ENCODE measurements at places on chromosomes 7 and 10.

GRCh38 chr10:115023715-115024114, 69.5 kb upstream of the ATRNL1 start:
- no peak for DNase-seq

- DNase-seq = peak; percentile 45
These were observed at the start of gene CDK14 for GRCh38 chr7:90595801-90596670. Gene CDK14 (plus strand): TSS chr7:90596321. CDS start chr7:90596628, 307 bp downstream.

GRCh38 chr10:72260239-72260975, 13.3 kb upstream of the DDIT4 start:
- peak; percentile 95 for DNase-seq

DNA sequence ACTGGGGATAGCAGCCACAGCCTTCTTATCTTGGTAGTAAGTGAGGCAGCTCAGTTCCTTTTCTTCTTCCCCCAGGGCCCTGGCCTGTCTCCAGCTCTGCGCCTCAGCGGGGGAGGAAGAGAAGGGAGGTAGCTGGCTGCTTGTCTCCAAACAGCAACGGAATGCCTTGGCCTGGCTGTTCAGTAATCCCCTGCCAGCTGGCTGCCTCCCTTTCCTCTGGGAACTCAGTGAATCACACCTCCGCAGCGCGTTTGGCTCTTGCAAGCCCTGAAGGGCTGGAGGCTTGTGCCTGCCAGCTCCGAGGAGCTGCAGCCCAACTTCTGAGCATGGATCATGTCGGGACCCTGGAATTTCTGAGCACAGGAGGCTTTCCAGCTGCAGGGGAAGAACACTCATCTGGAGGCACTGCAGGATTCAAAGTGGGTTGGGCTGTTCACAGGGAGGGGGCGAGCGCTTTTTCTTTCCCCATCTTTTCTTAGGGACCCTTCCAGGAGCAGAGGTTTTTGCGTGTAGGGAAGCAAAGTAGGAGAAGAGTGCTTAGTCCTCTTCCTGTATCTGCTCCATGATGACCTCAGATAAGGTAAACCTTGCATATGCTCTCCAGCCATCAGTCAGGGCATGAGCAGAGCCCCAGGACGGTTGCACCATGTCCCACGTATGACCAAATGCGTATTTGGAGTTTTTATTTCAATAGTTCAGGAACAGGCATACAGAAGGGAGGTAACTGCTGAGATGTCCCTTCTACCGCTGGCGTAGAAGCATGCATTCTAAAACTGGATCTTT, 253.2 kb upstream of the INHBA start:
- no peak for DNase-seq

DNA sequence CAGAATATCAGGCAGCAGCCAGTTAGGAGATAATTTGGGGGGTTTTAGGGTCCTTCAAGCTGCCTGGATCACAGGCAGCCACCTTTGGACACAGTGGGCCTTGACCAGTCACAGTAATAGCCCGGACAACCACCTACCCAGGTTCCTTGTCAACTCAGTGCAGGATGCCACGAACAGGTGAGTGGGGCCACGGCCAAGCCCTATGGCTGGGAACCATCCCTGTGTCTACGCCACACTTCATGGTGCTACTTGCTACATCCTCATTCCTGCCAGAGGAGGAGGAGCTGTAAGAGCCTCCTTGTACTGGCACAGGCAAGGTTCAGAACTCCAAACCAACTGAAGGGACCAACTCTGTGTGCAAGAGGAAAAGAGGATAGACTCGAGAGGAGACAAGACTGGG, 19.9 kb downstream of the ITPRIP start:
- no peak for DNase-seq

DNA sequence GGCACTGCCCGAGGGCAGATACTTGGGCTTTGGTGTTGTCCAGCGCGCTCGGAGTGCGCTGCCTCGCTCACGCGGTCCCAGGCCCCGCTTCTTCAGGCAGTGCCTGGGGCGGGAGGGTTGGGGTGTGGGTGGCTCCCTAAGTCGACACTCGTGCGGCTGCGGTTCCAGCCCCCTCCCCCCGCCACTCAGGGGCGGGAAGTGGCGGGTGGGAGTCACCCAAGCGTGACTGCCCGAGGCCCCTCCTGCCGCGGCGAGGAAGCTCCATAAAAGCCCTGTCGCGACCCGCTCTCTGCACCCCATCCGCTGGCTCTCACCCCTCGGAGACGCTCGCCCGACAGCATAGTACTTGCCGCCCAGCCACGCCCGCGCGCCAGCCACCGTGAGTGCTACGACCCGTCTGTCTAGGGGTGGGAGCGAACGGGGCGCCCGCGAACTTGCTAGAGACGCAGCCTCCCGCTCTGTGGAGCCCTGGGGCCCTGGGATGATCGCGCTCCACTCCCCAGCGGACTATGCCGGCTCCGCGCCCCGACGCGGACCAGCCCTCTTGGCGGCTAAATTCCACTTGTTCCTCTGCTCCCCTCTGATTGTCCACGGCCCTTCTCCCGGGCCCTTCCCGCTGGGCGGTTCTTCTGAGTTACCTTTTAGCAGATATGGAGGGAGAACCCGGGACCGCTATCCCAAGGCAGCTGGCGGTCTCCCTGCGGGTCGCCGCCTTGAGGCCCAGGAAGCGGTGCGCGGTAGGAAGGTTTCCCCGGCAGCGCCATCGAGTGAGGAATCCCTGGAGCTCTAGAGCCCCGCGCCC, at the start of gene NPY:
Gene NPY, plus strand, starts transcription at position 294 of the 802 bp plus-strand sequence. CDS start 1,051 bp downstream, outside the sequence.
- no peak for DNase-seq

- DNase-seq = no peak
These were observed 9.2 kb downstream of the LHPP start for GRCh38 chr10:124470544-124471434.

DNA sequence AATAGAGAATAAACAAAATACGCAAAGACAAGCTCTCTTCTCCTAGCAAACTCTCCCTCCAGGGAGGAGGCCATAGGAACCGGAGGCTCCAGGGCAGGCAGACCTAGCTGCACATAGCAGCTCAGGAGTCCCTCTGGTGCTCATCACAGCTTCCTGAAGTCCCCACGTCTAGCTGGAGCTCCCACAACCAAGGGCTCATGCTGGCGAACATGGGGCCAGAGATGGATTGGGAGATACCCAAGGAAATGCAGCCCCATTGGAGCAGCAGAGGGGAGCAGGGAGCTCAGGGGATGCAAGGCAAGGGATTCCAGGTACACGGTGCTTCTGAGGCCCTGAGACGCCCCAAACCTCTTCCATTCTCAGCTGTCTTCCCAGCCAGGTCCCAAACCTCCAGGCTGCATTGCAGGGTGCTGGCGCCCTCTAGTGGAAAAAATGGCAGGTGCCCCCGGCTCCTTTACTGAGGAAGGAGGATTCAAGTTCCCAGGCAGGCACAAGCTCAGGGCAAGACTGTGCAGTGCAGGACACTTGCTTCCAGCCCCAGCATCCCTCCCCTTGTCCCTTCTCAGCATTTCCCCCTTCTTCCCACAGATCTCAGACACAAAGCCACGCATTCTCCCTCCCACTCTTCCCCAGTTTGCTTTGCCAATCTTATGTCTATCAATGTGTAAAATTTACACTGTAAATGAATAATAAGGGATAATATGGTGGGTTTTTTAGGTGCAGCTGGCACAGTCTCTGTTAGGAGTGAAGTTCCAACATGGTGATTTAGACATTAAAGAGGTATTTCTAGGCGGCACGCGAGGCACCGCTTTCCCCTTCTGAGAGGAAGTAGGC, 46.2 kb downstream of the GPAM start:
- DNase-seq = peak; percentile 69

GRCh38 chr10:118534136-118534535, 61.3 kb downstream of the PRLHR start:
- no peak for DNase-seq

- no peak for DNase-seq
These were observed 17.3 kb downstream of the CAMK2B start for GRCh38 chr7:44307905-44308595.

- DNase-seq = no peak
These were observed 10.8 kb upstream of the POLM start for GRCh38 chr7:44093102-44093641.

- DNase-seq = no peak
These were observed 58.0 kb downstream of the STK31 start for GRCh38 chr7:23768022-23768421.

- DNase-seq = peak; percentile 30
These were observed 4.8 kb upstream of the REPIN1 start for GRCh38 chr7:150363872-150364271.

- peak; percentile 3 for DNase-seq
These were observed 54.6 kb upstream of the OPN4 start for GRCh38 chr10:86599729-86600128.

DNA sequence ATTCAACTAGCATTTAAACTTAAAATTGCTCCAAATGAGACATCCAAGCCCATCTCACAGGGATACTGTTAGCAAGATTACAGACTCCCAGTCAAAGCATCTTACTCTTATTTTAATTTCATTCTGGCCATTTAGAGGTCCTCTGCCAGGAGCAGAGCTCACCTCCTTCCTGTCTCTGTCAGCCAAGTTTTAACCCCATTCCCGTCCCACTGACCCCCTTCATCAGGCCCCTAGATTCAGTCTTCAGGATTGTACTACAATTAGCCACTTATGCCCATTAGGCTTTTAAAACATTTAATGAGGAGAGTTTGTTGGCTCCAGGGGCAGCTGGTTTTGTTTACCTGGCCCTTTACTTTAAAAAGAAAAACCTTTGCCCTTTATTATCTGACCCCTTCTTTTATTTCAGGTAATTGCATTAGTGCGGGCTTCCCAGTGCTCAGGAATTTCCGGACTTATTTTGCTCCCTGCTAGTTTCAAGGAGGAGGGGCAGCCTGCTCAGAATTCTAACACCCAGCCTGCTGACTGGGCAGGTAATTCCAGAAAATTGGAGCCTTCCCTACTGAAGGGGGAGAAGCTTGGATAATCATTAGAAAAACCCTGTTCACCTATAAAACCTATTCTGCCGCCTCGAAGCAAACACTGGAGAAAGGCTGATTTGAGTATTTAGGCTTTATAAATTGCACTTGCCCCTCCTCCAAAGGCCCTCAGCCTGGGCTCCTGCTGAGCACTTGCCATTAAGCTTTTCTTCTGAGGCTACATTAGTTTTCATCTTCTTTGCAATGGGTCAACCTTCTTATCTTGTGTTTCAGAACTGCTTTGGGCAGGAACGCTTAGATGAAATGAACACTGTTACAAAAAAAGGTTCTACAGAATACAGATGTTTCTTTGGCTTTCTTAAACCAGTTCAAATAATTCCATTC, 200.5 kb upstream of the HPS1 start:
- no peak for DNase-seq

DNA sequence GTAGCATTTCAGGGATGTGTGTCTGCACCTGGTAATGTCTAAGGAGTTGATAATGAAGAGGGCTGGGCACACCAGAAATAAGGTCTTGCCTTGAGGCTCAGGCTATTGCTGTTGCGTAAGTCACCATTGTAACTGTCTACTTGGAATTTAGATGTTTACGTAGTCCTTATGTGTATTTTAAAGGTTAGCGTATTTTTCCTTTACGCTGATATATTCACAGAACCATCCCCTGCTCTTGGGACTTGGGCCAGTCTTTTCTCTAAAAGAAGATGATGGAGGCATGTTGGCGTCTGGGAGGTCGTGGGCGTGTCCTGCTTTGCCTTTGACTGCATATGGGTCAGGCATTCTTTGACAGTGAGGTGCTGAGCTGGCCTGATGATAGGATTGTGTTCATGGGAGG, 14.7 kb downstream of the WDR37 start:
- DNase-seq = no peak

DNA sequence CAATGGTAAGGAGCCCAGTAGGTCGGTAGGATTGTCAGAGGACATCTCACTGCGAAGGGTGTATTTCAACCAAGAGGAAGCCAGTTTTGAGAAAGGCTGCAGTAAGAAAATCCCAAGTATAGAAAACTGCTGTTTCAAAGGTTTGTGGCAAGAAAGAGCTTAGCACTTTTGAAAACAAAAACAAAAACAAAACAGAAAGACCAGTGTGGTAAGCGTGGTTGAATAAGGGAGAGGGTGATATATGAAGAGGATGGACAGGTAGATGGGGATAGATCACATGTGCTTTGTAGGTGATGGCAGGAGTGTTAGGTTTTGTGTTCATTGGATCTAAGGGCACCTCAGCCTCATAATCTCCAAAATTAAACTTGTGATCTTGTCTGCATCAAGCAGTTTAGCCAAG, 141.6 kb upstream of the WNT16 start:
- DNase-seq = no peak

DNA sequence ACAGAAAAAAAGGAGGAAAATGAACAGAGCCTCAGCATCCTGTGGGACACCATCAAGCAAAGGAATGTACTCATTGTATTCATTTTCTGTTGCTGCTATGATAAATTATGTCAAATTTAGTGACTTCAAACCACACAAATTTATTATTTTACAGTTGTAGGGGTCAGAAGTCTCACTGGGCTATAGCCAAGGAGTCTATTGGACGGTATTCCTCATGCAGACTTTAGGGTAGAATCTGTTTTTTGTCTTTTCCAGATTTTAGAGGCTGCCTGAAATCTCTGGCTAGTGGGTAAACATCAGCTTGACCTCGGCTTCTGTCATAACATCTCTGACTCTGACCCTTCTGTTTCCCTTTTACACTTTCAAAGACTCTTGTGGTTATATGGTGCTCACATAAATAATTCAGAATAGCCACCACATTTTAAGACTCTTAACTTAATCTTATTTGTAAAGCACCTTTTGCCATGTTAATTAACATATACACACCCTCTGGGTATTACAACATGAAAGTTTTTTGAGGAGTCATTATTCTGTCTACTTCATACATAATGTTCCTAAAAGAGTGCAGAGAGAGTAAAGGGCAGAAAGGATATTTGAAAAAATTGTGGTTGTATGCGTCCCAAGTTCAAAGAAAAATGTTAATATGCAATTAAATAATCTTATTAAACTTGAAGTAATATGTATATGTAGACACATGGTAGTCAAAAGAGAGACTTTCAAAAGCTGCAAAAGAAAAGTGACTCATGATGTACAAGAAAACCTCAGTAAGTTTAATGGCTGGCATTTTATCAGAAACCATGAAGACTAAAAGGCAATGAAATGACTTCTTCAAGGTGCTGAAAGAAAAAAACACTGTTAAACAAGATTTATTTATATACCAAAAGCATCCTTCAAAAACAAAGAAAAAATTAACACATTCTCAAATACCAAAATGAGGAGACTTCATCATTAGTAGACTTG, 70.8 kb upstream of the MEOX2 start:
- no peak for DNase-seq

DNA sequence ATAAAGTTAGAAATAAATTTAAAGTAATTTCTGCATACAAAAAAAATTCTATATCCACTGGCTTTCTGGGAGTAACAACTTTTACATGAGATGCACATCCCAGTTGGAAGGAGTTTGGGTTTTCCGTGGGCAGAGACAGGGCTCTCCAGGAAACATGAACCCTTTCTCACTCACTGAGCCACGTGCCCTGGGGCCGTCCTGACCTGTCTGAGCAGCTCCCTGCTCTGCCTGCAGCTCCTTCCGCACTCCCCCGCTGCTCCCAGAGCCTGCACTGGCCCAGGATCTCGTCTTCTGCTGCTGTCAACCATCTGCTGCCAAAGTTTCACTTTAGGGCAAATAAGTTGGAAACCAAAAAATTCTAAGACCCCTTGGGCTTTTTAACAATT, 169.1 kb downstream of the DIP2C start:
- DNase-seq = no peak
